Activated T-cell treated with anti-CD3 and anti-CD28 coated beads, Interleukin-2, amount 50 U/mL, for 72 hours (primary cell): ENCODE measurements at places on chromosomes 5 and 9.

GRCh38 chr9:33068991-33069390 is 7.5 kb downstream of the SMU1 start:
- H3K27ac ChIP-seq = no peak overlapping the region
- no peaks in the 10 kb centered on the region for H3K27me3 ChIP-seq
- H3K36me3 ChIP-seq = peaks cover 48% of the 10 kb centered on the region
- no peak overlapping the region for H3K4me3 ChIP-seq
- no peak for DNase-seq

DNA sequence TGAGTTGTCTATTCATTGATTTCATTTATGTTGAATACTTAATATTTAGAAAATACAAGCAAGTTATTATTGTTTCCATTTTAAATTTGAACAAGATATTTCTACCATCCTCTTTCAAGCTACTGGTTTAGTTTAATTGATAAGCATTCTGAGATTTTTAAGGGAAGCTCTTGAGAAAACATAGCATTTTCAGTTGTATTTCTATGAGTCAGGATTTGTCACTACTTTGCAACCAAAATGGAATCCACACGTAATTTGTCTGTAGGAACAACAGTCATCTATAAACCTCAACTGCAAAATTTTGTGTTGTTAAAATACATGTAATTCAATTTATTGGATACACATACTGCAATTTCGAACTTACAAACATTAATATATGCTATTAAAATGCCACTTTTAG is 74.0 kb downstream of the PRR16 start:
- no peak overlapping the region for H3K27ac ChIP-seq
- no peaks in the 10 kb centered on the region for H3K36me3 ChIP-seq
- no peak overlapping the region for H3K4me3 ChIP-seq
- no peaks in the 10 kb centered on the region for H3K27me3 ChIP-seq
- no peak for DNase-seq
- no peaks in the 10 kb centered on the region for H3K4me1 ChIP-seq

DNA sequence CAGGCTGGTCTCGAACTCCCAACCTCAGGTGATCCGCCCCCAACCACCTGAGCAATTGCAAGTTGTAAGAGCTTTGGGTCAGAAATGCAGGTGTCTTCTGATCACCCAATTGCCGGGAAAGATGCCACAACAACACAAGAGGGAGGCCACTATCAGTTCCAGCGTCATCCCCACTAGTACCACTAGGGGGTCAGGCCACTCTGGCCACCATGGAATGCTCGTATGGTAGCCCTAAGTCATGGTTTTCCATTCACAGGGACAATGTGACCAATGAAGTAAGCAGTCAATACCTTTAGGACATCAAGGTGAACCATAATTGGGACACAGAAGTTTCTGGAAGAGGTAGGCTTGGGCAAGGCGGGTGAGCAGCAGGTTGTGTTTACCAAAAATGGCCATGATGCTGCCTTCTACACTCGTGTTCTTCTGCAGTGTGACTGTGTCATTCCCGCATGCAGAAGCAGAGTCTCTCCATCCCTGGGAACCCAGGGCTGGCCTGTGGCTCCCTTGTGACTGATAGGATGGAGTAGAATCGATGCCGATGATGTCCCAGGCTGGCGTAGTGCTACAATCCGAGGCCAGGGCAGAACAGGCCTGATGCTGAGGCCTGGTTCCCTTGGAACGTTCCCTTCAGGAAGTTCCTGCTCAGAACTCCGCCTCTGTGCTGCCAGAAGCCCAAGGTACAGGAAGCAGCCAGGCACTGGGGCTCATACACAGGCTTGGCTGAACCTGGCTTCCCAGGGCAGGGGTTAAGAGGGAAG is 42.2 kb upstream of the ANKRD33B start:
- no peak overlapping the region for H3K4me3 ChIP-seq
- H3K36me3 ChIP-seq = no peaks in the 10 kb centered on the region
- H3K27ac ChIP-seq = no peak overlapping the region
- DNase-seq = no peak
- H3K27me3 ChIP-seq = no peaks in the 10 kb centered on the region

DNA sequence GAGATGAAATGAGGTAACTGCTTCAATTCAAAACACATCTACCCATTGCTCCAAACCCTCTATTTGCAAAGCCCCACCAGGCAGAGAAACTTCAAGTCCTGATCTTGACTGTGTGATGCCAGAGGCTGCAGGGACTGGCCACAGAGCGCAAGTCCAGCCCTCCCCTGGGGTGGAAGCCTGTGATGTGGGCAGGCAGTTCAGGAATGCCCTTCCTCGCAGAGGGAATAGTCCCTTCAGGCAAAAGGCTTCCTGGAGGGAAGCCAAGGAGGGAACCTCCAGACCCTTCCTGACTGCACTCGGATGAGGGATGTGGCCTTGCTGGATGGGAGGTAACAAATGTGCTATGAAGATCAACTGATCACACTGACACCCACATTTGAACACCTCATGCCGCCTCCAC is 131.2 kb downstream of the SLIT3 start:
- no peak for DNase-seq
- H3K4me3 ChIP-seq = no peak overlapping the region
- no peaks in the 10 kb centered on the region for H3K4me1 ChIP-seq
- no peaks in the 10 kb centered on the region for H3K36me3 ChIP-seq

- peaks cover 2% of the 10 kb centered on the region for H3K36me3 ChIP-seq
- DNase-seq = no peak
- H3K27ac ChIP-seq = no peak overlapping the region
- no peaks in the 10 kb centered on the region for H3K27me3 ChIP-seq
- H3K4me3 ChIP-seq = no peak overlapping the region
Measured at GRCh38 chr5:99765011-99765410, 770.2 kb upstream of the FAM174A start.
